ENCODE measurements at places on chromosomes 5 and 9. TPM values are rescaled to one million over a fixed set of nuclear protein-coding genes. Genes with fewer than 3 reads are reported as not detected.

TAS2R1 gene
- total RNA-seq: not detected

ZNF366 gene
- not detected for total RNA-seq

RGP1 gene
- 22.8 TPM for total RNA-seq

NEUROG1 gene
- total RNA-seq: not detected

FBN2 gene
- not detected for total RNA-seq
